ENCODE measurements at places on chromosomes 7 and 10.

GRCh38 chr7:149717481-149717880, 55.9 kb downstream of the ZNF467 start:
- no peak for DNase-seq

- no peak for DNase-seq
Measured at GRCh38 chr7:150742286-150742968, 5.2 kb downstream of the GIMAP5 start.

DNA sequence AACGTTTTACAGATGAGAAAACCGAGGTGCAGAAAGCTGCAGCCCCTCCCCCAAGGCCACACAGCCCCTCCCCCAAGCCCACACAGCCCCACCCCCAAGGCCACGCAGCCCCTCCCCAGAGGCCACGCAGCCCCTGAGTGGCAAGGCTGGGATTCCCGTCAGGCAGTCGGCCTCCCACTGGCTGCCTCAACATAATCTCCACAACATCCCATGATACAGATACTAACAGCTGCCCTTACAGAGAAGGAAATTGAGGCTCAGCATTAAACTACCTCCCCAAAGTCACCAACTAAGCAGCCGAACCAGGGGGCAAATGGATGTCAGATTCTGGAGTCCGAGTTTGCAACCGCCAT, 15.9 kb downstream of the SH3PXD2A start:
- no peak for DNase-seq

- DNase-seq: no peak
Measured at GRCh38 chr7:148723166-148723559, 24.5 kb downstream of the CUL1 start.

DNA sequence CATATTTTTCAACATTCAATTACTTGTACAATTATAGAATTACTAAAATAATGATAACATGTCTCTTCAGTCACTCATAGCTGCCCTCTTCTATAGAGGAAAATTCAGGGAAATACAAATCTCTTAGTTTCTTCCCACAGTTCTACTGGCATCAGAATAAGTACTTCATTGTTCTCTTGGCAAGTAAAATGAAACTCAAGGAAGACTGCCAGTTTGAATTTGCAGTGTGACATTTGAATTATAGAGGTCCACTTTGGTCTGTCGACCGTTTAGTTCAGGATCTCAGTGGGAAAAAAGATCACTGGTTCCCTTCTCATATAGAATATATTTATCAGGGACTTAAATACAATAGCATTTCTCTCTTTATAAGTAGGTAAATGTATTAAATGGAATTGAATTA, 114.5 kb downstream of the PON1 start:
- no peak for DNase-seq

DNA sequence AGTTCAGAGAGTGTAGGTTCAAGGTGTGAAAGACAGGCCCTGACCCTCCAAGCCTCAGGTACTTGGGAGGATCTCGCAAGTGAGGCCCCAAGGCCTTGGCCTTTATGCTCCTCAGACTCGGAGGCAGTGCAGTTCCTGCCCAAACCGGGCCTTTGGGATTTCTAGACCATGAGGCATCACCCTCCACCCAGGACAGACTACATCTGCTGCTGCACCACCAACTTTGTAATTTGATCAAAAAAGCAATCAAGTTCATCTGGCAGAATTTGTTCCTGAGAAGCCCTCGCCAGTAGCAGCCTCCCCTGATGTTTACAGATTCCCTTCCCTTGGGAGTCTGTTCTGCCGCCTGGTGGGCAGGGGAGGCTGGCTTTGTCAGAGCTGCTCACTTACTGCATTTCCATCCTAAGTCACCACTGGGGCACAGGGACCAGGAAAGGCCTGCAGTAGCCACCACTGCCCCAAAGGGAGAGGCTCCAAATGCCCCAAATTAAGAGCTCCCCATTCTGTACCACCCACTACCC, 2.1 kb downstream of the CAMK2G start:
- DNase-seq: no peak

DNA sequence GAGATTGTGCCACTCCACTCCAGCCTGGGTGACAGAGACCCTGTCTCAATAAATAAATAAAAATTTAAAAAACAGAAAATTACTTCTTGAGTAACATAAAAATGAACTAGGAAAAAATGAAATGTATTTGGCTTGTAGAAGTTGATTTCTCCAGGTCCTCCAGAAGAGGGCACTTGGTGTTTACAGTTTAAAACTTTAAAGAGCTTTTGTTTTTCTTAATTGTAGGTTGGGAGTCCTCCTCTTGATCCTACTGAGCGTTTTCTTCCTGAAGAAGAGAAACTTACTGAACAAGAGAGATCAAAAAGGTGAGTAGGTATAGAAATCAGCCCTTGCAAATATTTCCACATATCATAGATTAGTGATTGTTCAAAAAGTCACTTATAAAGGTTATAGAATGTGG, 16.2 kb downstream of the KIFBP start:
- DNase-seq: no peak

- no peak for DNase-seq
Measured at GRCh38 chr7:149869291-149869650, 4.5 kb upstream of the ATP6V0E2 start.

DNA sequence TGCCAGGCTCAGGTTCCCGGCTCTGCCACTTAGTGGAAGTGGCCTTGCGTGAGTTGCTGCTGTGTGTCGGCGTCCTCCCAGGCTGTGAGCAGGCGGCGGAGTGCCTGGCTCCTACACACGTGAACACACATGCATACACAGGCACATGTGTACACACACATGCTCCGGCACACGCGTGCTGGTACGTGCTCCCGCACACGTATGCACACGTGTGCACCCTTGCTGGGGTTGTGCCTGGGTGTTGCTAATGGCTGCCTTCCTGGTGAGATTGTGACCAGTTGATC, 107.6 kb downstream of the INPP5A start:
- no peak for DNase-seq

GRCh38 chr10:130493021-130493420, 356.8 kb downstream of the GLRX3 start:
- no peak for DNase-seq

GRCh38 chr10:110527731-110528171, 30.0 kb downstream of the DUSP5 start:
- no peak for DNase-seq

- peak; percentile 13 for DNase-seq
Measured at GRCh38 chr10:60943316-60944057, 498 bp downstream of the RHOBTB1 start.

DNA sequence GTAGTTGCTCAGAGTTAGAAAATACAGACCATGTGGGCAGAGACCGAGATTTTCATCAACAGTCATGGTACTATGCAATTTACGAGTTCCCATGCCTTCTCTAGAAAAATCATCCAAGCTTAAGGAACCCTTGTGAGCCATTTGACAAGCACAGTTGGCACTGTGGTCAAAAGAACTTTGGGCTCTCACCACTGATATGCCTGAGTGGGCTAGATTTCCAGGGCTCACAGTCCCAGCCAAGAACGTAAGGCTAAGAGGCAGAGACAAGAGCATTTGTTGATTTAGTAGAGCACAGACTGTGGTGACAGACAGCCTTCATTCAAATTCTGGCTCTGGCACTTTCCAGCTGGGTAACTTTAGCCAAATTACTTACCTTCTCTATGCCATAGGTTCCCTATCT, 407.0 kb downstream of the SORCS1 start:
- no peak for DNase-seq

DNA sequence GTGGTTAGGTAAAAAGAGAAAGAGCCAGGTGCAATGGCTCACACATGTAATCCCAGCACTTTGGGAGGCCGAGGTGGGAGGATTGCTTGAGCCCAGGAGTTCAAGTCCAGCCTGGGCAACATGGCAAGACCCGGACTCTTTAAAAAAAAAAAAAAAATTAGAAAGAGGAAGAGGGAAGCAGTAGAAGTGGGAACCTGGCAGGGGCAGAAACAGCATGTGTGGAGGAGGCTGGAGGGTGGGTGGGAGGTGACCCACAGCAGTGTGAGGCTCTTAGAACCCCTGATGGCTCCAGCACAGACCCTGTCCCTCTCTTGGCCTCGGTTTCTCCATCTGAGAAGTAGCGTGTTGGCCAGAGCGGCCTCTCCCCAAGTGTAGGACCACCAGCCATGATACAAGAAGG, 4.9 kb upstream of the CCL24 start:
- no peak for DNase-seq

- DNase-seq: peak; percentile 53
Measured at GRCh38 chr7:142557971-142558582, 191.2 kb upstream of the PRSS1 start.

DNA sequence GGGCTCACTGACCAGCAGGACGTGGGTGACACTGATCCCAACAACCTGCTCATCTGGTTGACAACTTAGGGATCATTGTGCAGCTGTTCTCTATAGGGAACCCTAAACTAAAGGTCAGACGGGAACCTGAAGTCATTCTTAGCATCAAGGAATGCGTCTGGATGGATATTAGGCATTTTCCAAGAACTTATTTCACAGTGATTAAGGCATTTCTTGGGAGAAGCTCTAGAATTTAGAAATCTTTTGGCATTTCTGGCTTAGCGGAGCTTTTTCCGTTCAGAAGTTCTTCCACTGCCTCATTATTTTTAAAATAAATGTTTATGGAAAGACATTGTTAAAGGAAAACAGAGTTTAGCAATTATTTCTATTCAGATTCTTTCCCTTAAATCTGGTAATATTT, 303.3 kb upstream of the IGFBP3 start:
- DNase-seq: no peak

DNA sequence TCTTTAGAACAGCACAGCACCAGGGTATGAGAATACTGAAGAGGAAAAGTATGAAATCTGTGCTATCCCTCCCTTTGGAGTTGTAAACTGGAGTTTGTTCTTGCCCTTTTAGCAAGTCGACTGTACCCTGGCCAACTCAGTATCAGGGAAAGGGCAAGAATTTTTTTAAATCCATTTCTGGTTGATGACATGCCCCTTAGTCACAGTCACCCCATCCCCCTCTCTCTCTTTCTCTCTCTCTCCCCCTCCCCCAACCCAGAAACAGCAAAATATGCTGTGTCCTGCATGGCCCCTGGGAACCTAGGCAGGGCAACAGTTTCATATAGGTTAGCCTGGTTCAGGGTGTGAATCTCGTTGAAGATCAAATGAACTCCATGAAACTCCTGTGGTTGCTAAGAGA, 177.7 kb upstream of the ADO start:
- no peak for DNase-seq

DNA sequence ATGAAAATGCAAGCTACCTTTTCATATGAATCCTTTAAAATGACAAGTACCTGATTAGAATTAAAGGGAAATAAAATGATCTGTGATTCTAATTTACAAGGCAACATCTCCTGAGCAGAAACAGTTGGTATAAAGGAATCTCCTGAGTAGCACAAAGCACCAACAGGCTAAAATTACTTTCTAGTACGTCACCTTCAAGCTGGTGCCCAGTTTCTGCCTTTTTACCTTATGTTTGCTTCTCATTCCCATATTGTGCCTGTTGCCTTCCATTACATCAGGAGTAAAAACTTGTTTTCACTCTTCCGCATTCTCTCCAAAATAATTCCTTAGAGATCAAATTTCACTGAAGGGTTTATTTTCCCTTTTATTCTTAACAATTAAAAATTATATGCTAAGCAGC, 587.1 kb upstream of the KCND2 start:
- DNase-seq: no peak

DNA sequence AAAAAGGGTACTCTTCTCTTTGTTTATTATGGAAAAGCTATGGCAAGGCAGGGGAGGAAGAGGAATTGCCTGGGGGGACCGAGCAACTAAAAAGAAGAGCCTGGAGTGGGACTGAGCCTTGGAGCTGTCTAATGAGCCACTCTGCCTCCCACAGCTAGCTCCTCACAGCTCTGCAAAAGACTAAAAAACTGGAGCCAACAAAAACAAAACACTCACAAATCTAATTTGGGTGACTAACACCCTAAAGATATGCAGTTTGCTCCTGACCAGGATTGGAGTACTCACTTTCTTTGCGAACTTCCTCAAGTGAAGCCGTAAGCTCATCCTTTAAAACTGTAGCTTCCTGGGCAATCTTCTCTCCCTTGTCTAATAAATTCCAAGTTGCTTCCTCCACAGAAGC, 89.4 kb downstream of the CTNNA3 start:
- DNase-seq: no peak

GRCh38 chr10:13997650-13998049, 333.1 kb downstream of the FRMD4A start:
- no peak for DNase-seq

- no peak for DNase-seq
Measured at GRCh38 chr10:49598164-49598856, 11.8 kb upstream of the SLC18A3 start.

- no peak for DNase-seq
Measured at GRCh38 chr10:33032654-33033151, 74.7 kb upstream of the ITGB1 start.

- DNase-seq: no peak
Measured at GRCh38 chr7:41581041-41581440, 121.8 kb downstream of the INHBA start.

- DNase-seq: peak; percentile 28
Measured at GRCh38 chr7:73770002-73770859, at the start of gene CLDN3. TSS of gene CLDN3 (minus strand) at chr7:73770270. CDS start at chr7:73770049, 221 bp downstream.

GRCh38 chr10:95741807-95742467, 14.0 kb upstream of the ENTPD1 start:
- DNase-seq: no peak

- DNase-seq: no peak
Measured at GRCh38 chr10:84026821-84027257, 112.5 kb upstream of the GHITM start.

DNA sequence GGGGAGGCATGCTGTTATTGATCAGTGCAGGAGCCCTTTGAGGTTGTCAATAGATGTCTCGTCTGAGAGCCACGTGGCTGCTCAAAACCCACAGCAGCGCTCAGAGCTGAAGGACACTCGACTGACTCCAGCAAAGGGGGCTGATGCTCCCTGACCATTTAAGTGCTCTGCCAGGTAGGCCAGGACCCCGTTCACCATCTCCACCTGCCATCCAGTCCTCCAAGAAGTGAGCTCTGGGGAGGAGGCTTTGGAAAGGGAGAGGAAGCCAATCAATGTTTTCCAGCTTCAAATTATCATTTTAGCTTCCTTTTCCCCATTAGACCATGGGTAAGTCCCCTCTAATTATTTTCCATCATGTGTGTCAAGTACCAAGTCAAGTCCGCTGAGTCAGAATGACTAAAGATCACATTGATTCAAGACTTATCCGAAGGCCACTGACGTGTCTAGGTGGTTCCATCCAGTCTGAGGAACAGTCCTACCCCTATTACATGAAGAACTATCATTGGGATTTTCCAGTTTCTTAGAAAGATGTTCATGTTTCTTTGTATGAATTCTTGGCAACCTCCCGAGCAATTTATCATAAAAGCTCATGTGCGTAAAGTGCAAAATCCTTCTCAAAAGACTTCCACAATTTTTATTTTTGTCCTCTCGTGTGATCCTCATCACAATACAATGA, 302.6 kb upstream of the LYZL1 start:
- DNase-seq: no peak

All from activated naive CD4-positive, alpha-beta T cell treated with anti-CD3 and anti-CD28 coated beads, Interleukin-2, amount 50 U/mL, for 16 hours (primary cell).